ENCODE measurements at places on chromosomes 6 and 20.

GRCh38 chr6:85506441-85507093 is 56.7 kb downstream of the NT5E start:
- DNase-seq, result no peak

- no peak for DNase-seq
These were observed 49.8 kb upstream of the ERVFRD-1 start for GRCh38 chr6:11161031-11161956.

- DNase-seq, result no peak
These were observed 329.0 kb downstream of the GJA1 start for GRCh38 chr6:121764493-121764892.

DNA sequence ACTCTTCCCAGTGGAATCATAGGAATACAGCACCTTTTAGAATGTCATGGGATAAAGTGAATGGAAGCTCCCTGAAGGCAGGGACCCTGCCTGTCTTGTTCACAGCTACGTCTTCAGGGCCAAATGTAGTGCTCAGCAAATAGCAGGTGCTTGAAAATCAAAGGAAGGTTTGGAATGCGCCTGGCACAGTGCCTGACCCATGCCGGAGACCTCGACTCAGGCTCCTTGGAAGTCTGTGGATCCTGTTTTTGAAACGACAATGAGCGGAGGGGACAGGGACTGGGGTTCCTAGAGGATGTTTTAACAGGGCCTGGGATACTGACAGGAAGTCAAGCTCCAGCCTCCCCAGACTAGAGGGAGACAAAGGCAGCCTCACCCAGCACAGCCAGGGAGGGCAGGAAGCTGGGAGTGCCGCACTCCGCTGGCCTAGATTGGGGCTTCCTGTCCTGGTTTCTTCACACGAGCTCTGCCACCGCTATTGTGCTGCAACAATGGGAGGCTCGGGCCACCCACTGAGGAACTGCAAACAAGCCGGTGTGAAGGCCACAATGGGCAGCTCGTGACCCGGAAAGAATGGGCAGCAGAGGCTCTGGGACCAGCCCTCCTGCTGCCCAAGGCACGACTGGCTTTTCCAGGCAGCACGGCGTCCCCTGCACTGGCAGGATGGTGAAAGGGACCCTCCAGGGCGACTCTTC is 76.7 kb downstream of the PREX1 start:
- DNase-seq, result peak; percentile 64

- no peak for DNase-seq
These were observed 66.6 kb downstream of the CLVS2 start for GRCh38 chr6:123062670-123063069.

GRCh38 chr20:57069442-57069841 is 197.0 kb downstream of the BMP7 start:
- DNase-seq, result no peak

- no peak for DNase-seq
These were observed 54.6 kb downstream of the FARS2 start for GRCh38 chr6:5315881-5316280.

DNA sequence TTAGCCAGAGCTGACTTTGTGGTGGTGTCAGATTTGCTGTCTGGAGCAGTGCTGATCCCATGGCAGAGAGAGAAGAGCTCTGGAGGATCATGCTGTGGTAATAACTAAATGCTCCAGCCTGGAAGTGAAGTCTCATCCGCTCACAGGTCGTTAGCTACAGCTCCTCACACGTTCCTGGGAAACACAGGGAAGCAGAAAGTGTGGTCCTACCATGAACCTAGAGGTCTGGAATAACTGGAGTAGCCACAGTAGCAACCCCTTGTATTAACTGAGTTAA is 2.7 kb downstream of the HIVEP1 start:
- DNase-seq, result no peak

GRCh38 chr20:20173254-20173653 is 120.9 kb downstream of the CFAP61 start:
- DNase-seq, result no peak

- no peak for DNase-seq
These were observed 2.5 kb downstream of the CNR1 start for GRCh38 chr6:88163616-88164015.

DNA sequence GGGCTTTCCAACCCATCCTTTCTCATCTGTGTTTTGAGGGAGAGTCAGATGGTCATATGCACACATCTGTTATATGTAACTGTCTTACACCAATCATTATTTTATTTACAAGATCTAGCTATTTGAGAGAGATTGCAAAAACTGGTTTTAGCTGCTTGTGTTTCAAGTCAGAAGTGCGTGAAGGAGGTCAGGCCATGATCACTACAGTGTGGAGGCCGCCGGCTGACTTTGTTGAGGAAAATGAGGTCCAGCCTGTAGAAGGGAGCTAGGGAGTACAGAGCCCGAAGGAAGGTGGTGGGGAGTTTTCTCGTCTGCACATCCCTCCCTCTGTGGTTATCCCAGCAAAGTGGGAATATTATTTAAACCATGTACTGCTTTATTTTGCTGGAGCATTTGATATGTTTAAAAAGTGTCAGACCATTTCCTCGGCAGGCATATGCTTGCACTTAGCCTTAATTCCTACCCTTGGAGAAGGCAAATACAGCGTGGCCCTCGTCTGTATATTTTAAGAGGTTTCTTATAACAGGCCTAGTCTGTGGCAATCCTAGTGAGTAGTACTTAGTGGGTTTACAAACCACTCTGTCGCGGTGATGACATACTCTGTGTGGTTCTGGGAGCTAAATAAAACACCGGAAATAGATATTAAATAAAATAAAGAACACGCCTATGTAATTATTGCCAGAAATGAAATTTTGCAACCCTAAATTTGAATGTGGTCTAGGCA is 95.6 kb downstream of the UST start:
- DNase-seq, result peak; percentile 17

- DNase-seq, result peak; percentile 69
These were observed 5.6 kb downstream of the PPP1R16B start for GRCh38 chr20:38810926-38811630.

DNA sequence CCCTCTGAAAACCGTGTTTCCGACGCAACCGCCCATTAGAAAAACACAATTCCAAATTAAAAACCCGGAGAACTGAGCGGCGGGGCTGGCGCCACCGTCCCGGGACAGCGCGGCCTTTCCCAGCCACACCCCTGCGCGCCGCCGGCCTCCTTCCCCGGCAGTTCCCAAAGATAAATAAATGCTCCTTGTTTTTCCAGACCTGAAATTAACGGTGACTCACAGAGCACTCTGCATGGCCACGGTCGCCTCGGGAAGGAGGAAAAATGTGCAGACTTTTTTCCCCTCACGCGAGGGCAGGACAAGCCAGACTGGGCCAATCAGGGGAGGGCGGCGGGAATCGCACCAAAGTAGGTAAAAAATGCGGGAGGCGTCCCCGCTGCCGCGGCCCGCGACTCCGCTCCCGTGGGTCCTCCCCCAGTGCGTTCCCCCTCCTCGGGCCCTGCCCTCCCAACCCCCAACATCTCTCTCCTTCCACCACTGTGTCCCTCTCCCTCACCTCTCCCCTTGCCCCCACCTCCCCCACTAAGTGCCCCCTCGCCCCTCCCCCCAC is 828 bp upstream of the DSTN start:
- DNase-seq, result no peak

DNA sequence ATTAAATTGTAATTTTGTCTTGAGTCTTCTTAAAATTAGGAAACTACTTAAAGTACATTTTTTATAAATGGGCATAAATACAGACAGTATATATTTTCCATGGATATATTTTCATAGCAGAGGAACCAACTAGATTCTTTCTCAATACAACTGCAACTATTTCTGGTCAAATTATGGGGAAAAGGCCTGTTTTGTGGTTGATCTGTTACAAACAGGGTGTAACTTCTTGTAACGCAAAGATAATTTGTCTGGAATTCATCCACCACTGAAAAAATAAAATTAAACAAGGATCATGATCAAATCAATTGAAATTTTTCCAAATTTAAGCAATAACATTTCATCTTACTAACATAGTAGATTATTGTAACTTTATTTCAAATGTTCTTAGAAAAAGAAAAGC is 67.2 kb upstream of the RNF146 start:
- peak; percentile 64 for DNase-seq

DNA sequence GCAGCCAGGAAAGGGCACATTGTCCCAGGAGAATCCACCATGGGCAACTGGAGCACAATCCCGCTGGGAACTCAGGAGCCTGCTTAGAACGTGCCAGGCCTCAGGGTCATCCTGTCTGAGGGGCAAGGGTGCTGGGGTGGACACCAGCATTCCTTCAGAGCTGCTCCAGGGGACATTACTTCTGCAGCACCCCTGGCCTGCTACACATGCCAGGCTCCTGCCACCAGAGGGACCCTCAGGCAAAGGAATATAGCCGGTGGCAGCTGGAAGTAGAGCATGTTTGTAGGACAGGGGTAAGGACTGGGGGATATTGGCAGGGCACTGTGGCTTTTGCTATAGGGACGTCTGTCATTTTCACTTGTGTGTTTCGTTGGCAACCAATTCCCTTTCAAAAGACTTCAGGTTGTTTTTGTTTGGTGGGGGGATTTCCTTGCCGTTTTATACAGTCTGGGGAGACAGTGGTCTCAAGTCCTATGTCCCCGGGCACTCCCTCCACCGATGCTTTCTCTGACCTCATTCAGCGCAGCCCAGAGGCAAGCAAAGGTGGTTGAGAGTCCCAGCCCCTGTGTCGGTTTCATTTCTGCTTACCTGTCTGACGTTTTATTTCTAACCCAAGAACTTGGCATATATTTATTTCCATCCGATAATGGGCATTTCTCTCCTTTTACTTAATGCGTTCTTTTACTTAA is 130.8 kb downstream of the JPH2 start:
- DNase-seq, result peak; percentile 44

- DNase-seq, result peak; percentile 11
These were observed 48.4 kb downstream of the CPXM1 start for GRCh38 chr20:2751878-2752566.

DNA sequence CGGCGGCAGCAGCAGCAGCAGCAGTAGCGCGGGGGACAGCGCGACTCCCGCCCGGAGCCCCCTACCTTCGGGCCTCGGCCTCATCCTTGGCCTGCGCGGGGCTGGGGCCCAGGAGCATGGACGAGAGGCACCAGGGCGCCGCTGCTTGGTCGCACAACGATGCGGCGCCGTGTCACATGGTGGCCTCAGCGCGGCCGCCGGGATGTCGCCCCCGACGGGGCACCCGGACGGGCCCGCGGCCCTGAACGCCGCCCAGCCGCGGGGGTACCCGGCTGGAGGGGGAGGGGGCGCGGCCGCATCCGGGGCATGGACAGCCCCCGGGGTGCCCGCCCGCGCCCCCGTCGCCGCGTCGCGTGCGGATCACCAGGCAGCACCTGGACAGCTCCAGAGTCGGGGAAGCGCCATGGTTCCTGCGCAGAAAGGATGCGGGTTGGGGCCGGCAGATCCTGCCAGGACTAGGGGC is 57.1 kb downstream of the CDH22 start:
- no peak for DNase-seq

DNA sequence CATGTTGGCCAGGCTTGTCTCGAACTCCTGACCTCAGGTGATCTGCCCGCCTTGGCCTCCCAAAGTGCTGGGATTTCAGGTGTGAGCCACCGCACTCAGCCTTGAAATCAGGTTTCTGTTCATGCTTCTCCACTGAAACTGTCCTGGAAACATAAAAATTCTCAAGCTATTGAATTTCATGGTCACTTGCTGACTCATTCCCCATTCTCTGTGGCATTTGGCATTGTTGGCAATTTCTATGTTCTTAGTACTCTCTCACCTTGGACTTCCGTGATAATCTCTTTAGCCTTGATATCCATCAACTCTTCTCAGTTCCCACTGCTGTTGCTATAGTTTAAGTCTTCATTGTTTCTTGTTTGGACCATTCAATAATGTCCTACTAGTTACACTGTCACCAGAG is 6.2 kb downstream of the SEL1L2 start:
- DNase-seq, result no peak

- no peak for DNase-seq
These were observed 296.0 kb downstream of the ADGRG6 start for GRCh38 chr6:142597836-142598235.

- DNase-seq, result no peak
These were observed 6.4 kb upstream of the ZBTB46 start for GRCh38 chr20:63837479-63837878.
